T47D (cell line): ENCODE measurements at places on chromosomes 7 and 10.

DNA sequence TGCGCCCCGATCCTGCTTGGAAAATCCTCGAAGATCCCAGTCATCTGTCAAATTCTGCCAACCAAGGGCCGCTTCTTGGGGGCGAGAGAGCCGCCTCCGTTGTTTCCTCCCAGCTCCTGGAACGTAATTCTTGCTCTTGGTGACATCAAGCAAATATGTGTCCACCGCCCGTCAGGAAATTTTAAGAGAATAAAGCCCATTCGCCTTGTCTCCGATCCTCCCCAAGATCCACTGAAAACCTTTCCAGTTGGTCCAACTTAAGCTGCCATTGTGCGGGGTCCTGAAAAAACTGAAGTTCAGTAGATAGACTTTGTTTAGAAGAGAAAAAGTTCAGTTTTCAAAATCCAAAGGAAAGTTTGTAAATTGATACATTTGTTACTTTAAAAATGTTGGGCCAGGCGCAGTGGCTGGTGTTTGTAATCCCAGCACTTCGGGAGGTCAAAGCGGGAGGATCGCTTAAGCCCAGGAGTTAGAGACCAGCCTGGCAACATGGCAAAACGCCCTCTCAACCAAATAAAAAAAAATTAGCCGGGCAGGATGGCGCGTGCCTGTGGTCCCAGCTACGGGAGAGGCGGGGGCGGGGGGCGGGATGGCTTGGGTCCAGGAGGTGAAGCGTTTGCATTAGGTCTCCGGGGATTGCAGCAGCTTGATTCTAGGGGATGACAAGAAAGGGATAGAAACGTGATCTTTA, 1.0 kb upstream of the ZNF800 start:
- no peak for DNase-seq

DNA sequence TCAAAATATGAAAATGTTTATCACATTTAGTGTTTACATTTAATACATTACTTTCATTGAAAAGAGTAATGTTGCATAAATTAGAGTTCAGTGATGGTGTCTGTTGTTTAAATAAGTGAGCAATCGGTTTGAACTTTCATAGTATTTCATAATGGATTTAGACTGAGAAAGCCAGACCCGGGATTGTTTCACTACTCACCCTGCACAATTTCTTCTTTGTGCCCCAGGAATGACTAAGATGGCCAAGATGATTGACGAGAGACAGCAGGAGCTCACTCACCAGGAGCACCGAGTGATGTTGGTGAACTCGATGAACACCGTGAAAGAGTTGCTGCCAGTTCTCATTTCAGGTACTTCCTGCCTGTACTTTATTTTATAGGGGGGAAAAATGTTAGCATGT, 74.6 kb downstream of the VCL start:
- no peak for DNase-seq

GRCh38 chr10:11194859-11195586, 177.4 kb downstream of the CELF2 start:
- no peak for DNase-seq

DNA sequence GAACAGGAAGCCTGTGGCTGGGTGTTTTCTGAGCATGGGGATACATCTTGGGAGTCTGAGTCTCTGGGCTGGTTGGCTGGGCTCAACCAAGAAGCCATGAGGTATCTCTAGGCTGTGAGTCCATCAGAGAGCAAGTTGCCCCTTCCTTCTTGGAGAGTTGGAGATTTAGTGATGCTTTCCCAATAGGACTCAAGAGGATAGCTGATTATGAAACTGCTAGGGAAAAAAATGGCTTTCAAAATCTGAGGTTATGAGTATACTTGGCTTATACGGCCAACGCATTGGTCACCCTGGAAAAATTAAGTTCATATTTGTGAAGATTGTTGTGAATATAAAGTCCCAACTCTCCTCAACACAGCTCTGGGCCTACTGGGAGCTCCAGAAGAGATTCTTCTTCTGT, 162.7 kb upstream of the KMT2E start:
- no peak for DNase-seq

- DNase-seq: no peak
These were observed 18.7 kb downstream of the ERCC6 start for GRCh38 chr10:49520122-49520775.

- DNase-seq: no peak
These were observed 52.1 kb downstream of the INPP5A start for GRCh38 chr10:132589681-132590080.

- no peak for DNase-seq
These were observed 339.8 kb downstream of the SEMA3D start for GRCh38 chr7:84847038-84847437.

- no peak for DNase-seq
These were observed 4.4 kb upstream of the SMC3 start for GRCh38 chr10:110563132-110563531.

GRCh38 chr10:8393531-8393930, 339.0 kb downstream of the GATA3 start:
- DNase-seq: no peak

- DNase-seq: no peak
These were observed 143.4 kb upstream of the EGR2 start for GRCh38 chr10:62959553-62959952.

- DNase-seq: peak; percentile 35
These were observed 1090.1 kb downstream of the KCNMA1 start for GRCh38 chr10:76547352-76547972.

- DNase-seq: no peak
These were observed 30.6 kb upstream of the PFKFB3 start for GRCh38 chr10:6171881-6172695.

GRCh38 chr7:80942261-80943041, 23.6 kb upstream of the SEMA3C start:
- peak; percentile 87 for DNase-seq

- DNase-seq: no peak
These were observed 833.3 kb upstream of the LRRN3 start for GRCh38 chr7:110257673-110258072.

- no peak for DNase-seq
These were observed 43.4 kb downstream of the TARP start for GRCh38 chr7:38229884-38230642.

DNA sequence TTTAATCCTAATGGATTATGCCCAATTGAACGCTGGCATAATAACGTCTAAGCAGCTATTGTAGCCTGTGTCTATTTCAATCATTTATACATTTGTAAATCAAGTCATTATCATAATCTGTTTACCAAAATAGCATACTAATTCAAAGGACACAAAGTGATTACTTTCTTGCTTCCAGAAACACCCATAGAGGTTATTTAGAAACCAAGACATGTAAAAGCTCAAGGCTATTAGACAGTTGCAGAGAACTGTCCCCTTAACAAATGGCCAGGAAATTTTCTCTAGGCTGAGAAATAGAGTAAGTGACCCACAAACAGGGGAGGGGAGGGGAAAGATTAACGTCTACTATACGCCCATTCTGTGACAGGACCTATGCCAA, 455.7 kb downstream of the PARD3 start:
- no peak for DNase-seq

DNA sequence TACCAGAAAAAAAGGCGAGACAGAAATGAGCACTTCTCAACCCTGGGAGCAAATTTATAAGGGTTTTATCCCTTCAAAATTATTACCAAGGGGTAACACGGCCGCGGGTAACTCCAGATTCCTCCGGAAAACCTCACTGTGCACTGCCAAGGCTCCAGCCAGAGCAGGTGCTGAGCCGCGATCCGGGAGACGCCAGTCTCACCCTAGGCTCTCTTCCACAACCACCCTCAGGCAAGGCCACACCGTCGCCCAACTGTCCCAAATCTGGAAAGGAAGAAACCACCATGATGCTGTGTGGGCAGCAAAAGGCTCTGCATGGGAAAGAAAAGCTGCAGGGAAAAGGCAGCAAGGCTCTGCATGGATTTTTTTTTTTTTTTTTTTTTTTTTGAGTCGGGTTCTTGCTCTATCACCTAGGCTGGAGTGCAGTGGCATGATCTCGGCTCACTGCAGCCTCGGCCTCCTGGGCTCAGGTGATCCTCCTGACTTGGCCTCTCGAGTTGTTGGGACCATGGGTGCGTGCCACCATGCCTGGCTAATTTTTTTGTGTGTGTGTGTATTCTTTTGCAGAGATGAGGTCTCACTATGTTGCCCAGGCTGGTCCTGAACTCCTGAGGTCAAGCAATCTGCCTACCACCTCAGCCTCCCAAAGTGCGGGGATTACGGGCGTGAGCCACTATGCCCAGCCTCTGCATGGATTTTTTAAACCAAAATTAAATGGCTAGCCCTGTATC, 39.0 kb downstream of the MAD1L1 start:
- DNase-seq: no peak

DNA sequence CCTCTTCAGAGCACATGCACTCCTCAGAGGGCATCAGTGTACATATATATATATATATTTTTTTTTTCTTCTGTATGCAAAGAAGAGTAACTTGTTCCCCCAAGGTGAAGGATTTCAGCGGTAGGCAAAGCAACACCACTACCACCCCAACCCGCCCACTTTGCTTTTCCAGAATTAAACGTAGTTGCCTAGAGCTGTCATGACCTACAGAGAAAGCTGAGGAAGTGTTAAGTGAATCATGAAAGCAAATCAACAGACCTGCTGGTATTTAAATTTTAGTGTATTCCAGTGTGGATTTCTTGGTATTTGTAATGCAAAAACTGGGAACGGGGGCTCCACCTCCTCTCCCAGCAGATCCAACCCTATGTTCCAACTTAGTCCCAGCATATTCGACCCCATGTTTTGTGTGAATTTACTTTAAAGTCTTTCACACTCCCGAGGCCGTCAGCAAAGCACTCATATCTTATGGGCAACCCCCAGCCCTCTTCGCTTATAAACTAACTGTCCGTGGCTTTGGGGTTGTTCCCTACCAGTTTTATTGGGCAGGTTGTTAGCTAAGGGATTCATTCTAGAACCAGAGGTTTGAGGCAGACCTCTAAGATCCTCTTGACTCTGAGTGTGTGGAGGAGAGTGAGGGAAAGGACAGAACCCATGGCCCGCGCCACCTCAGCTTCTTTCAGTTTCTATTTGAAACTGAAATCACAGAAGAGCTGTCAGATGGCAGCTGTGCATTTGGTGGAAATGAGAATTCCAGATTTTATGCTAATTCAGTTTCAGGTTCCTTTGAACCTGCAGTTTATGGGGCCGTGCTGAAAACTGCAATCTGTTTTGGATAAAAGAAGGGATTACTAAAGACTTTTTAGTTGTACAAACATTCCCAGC, 450.2 kb upstream of the GALNT17 start:
- DNase-seq: no peak

DNA sequence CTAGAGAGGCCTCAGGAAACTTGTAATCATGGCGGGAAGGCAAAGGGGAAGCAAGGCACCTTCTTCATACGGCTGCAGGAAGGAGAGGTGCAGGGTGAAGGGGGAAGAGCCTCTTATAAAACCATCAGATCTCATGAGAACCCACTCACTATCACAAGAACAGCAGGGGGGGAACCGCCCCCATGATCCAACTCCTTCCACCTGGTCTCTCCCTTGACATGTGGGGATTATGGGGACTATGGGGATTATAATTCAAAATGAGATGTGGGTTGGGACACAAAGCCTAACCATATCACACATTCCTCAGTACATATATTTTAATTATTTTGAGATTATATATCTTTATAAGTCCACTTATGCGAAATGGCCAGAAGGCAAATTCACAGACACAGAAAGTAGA, 8.9 kb downstream of the HK1 start:
- no peak for DNase-seq
